ENCODE measurements at places on chromosomes 11 and 22.
A peak's percentile ranks its signal among the peaks of the same experiment; 100 is the strongest.

- DNase-seq = no peak
These were observed 9.6 kb upstream of the CCDC89 start for GRCh38 chr11:85695546-85695945.

GRCh38 chr22:26643418-26644100 is 13.8 kb upstream of the MIAT start:
- DNase-seq = no peak

DNA sequence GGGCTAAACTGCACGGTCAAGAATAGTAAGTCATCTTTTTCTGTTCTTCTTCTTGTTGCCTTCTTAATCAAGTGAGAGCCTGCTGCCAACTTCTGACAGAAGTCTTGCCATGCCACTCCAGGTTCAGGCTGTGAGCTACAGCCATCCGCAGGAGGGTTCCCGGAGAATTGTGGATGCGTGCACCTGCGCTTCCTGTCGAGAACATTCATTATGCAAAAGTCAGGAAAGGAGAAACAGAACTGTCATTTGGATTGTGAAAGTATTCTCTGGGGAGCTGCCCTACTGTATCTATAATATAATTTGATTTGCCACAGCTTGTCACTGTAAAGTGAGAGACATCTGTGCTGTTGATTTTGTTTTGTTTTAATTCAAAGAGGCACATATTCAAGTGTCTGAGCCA is 12.3 kb downstream of the IL17RA start:
- DNase-seq = no peak

- DNase-seq = no peak
These were observed 24.2 kb upstream of the TREH start for GRCh38 chr11:118703563-118704106.

DNA sequence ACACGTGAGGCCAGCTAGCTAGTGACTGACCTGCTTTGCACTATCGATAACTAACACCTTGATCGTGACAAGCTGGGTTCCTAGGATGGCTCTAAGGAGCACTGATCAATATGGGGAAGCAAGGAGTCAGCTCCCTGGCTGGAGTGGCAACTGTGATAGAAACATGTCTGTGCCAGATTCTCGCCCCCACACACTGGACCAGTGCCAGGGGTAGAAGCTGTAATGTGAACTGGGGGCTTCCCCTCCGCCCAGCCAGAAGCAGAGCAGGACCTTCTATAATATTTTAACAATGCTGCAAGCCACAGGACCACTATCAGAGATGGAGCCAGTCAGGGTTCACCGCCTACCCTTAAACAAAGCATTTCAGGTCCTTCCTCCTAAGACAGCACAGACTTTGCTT is 96.5 kb downstream of the DSCAML1 start:
- DNase-seq = no peak

DNA sequence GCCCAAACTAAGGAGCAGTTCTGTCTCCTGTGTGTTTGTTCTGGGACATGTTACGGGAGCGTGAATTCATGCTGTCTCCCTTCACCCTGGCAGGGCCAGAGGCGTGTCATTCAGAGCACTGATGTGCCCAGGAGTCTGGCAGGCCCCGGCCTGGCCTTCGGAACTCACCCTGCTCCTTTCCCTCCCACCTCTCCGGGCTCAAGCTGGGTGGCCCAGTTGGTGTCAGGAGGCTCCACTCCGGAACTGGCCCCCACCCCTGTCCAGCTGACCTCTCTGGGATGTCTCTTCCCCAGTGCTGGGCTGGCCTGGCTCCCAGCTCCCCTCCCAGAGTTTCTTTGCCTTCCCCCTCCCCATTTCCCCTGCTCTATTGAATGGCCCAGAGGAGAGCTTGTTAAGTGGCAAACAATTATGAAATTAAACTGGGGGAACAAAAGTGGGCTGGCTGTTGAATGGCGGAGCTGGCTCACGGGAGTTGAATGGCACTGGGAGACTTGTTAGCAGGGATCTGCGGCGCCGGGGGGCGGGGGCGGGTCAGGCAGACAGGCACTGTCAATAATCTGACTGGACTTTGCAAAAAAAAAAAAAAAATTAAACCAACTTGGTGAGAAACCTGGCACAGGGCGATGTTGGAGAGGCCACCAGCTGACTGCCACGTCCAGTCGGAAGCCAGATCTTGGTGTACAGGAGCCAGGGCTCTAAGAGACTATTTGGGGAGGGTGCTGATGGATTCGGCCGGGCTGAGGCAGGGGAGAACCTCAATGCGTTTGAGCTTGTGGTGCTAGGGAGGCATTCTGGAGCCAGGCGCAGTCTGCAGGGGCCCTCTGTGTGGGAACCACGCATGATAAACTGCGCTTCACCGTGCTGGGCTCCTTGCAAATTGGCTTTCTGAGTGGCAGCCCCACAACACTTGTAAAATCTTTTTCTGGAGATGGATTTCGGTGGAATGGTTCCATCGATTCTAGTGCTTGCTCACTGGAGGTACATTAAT is 1.3 kb downstream of the MPPED1 start:
- no peak for DNase-seq

- DNase-seq = no peak
These were observed 22.1 kb downstream of the LMO2 start for GRCh38 chr11:33869481-33870422.

DNA sequence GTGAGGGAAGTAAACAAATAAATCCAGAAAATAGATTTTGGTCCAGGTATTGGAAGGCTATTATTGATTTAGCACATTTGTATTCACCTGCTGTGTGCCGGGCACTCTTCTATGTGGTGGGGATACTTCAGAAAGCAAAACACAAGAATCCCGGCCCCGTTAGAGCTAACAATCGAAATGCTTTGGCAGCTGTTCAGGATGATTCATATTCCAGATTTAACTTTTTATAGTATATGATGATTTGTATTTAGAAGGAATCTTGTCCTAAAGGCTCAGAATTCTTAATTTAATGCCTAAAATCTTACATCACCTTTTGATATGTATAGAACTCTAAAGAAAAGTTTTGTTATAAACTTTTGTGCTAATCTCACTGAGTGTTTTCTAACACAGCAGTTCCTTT is 28.0 kb downstream of the ZC3H12C start:
- no peak for DNase-seq

DNA sequence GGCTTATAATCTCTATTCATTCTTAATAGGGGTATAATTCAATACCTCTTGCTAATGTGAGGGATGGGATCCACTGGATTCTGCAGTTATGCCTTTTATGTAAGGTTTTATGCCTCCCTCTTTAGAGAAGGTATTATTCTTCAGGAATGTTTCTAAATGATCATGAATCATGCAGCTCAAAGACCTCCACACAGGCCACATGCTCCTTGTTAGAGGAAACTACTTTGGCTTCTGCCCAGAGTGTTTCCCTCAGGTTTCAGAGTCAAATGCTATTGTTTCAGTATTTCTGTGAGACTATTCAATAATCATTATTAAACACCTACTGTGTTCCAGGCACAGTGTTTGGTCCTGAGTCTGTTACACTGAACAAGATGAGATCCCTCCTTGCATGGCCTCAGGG is 115.9 kb downstream of the RAB38 start:
- DNase-seq = no peak

GRCh38 chr11:94851864-94852636 is 83.9 kb downstream of the AMOTL1 start:
- DNase-seq = no peak

DNA sequence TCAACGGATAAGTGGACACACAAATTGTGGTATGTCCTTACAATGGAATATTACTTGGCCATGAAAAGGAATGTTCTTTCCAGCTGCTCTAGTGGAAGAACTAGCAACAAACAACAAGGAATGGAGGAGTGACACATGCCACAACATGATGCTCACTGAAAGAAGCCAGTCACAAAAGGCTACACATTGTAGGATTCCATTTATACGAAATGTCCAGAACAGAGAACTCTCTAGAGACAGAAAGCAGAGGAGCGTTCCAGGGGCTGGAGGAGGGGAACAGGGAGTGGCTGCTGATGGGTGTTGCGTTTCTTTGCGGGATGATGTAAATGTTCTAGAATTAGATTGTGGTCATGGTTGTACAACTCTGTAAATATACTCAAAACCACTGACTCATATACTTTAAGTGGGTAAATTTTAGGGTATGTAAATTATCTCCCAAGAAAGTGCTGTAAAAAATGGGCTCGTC is 32.4 kb upstream of the PDGFB start:
- DNase-seq = no peak

DNA sequence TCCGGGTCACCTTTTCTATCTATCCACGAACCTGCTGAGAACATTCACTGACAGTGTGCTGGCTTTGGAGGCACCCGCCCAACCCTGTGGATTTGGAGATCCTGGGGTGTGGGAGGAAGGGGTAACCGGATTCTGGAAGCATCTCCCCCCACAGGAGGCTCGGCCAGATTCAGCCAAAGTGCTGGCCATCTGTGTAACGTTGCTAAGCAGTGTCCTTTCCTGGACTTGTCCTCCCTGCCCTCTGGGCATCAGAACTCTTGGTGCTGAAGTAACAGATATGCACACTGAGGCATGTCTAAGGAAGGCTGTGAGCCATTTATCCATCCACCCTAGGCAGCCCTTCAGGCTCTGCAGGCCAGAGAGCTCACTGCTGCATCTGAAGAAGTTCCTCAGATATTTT is 85.7 kb downstream of the SNX19 start:
- DNase-seq = no peak

- no peak for DNase-seq
These were observed 13.0 kb upstream of the CDC42EP1 start for GRCh38 chr22:37547251-37547741.

DNA sequence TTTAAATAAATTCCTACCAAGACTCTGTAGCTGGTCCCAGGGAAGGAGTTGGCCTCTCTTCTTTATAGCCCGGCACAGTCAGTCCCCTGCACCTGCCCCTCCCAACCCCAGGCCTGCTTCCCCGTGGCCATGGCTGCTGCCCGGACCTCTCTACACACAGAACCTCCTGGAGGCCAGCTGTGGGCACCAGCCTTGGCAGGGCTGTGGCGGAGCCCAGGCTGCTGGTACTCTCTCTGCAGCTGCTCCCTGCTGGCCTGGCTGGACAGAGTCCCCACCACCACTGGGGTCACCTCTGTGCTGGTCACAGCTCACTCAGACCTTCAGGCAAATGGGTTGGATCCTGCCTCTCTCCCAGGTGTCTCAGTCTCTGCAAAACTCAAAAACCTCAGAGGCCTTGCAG is 69.3 kb downstream of the LRP5 start:
- DNase-seq = no peak

GRCh38 chr11:49221112-49221511 is 12.7 kb upstream of the FOLH1 start:
- DNase-seq = no peak

DNA sequence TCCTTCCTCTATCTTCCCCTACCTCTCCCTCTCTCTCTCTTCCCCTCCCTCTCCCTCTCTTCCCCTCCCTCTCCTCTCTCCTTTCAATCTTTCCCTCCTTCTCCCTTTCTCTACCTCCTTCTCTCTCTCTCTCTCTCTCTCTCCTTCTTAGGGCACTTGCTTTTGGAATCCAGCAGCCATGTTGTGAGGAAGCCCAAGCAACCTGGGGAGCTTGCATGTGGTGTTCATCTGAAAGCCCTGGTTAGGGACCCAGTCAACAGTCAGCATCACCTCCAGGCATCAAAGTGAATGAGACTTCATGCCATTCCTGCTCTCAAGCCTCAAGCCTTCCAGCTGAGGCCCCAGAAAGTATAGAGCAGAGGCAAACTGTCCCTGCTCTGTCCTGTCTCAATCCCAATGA is 65.6 kb upstream of the SHISAL1 start:
- DNase-seq = peak; percentile 5

GRCh38 chr11:12801976-12802375 is 127.8 kb downstream of the TEAD1 start:
- DNase-seq = no peak

DNA sequence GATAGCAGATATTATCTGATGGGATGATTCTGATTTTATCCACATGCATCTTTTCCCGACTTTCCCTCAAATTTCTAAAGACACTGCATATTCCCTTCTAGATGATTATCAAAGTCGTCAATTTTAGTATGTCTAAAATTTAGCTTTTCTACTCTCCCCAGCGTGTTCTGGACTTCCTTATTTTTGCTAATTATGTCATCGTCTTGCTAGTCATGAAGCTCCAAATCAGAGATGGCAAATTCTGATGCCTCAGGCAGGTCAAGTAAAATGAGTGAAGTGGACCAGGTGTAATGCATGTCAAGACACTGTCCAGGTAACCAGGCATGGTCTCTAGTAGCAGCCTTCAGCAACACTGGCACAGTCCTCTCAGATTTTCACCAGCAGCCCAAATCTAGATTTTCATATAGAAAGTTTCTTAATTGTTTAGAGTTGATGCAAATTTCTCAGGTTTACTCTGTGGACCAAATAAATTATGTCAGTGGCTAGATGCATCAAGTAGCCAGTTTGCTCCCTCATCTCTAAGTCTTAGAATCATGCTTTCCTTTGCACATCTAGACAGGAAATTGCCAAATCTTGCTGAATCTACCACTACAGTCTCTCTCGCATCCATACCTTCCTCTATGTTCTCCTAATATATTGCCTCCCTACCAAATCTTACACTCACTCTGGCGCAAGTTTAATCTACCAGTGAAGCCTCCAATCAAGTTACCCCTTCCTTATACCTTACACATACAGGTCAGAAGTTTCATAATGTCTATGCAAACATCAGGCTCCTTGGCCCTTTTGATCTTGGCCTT is 10.6 kb downstream of the HSD17B12 start:
- no peak for DNase-seq

GRCh38 chr11:70029861-70030380 is 48.2 kb upstream of the ANO1 start:
- DNase-seq = no peak

GRCh38 chr11:111777094-111778046 is 11.2 kb upstream of the PPP2R1B start:
- DNase-seq = peak; percentile 39

- peak; percentile 52 for DNase-seq
These were observed 320 bp upstream of the PHLDA2 start for GRCh38 chr11:2929531-2929949.

DNA sequence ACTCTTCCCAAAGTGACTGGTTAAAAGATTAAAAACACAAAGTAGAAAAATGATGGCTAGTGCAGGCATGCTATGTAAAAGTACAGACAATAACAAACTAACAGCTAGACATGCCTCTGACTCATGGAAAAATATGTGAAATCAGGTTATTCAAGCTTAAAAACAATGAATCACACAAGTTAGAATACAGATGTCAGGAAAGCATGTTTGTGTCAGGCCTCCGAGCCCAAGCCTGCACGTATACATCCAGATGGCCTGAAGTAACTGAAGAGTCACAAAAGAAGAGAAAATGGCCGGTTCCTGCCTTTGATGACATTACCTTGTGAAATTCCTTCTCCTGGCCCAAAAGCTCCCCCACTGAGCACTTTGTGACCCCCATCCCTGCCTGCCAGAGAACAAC is 110.1 kb downstream of the NOX4 start:
- no peak for DNase-seq

DNA sequence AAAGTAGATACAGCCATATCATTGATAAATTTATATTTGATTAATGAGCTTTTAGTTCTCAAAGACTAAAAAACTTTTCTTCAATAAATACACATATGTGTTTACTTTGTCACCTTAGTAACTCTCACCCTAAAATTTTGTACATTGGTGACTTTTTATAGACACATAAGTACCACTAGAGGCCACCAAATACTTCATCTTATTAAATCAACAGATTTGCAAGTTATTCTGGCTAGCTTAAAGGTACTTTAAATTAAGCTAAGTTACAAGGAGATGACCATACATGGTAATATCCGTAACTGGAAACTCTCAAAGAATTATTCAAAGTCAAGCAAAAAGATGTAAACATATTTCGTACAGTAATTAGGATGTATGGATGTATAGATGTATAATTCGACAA is 112.2 kb downstream of the SBF2 start:
- no peak for DNase-seq

- no peak for DNase-seq
These were observed 66.2 kb downstream of the CCDC81 start for GRCh38 chr11:86440843-86441242.

GRCh38 chr11:13269775-13270174 is 7.8 kb upstream of the BMAL1 start:
- no peak for DNase-seq

GRCh38 chr11:67120456-67120855 is 1.4 kb downstream of the KDM2A start:
- DNase-seq = no peak
